ENCODE measurements at places on chromosomes 13 and 19.

- no peak for DNase-seq
These were observed 18.2 kb upstream of the DCUN1D2 start for GRCh38 chr13:113508521-113509254.

GRCh38 chr13:93411186-93411680 is 184.6 kb downstream of the GPC6 start:
- DNase-seq: no peak

GRCh38 chr19:35212241-35212640 is 16.3 kb downstream of the FAM187B start:
- no peak for DNase-seq

GRCh38 chr13:106489849-106490568 is 45.5 kb downstream of the EFNB2 start:
- no peak for DNase-seq

GRCh38 chr13:26964278-26965250 is 204.0 kb upstream of the GPR12 start:
- DNase-seq: no peak

DNA sequence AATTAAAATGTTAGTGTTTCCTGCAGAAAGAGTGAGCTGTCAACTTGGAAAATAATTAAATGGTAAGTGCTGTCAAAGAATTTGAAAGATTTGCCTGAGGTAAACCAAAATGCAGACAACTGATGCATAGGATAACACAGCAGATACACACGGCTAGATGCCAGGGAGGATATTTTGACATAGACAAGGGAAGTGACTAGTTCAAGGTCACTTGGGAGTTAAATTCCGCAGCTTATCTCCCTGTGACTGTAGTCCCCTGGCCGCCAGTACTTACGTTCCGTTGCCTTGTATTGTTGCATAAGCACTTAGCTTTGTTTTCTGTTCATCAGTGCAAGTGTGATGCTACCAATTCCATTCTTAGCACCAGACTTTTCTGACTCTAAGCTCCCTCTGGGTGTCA is 247.3 kb upstream of the MAB21L1 start:
- no peak for DNase-seq

- DNase-seq: no peak
These were observed 6.1 kb upstream of the GGACT start for GRCh38 chr13:100594731-100595130.

GRCh38 chr13:31367410-31367809 is 167.6 kb downstream of the B3GLCT start:
- DNase-seq: no peak

DNA sequence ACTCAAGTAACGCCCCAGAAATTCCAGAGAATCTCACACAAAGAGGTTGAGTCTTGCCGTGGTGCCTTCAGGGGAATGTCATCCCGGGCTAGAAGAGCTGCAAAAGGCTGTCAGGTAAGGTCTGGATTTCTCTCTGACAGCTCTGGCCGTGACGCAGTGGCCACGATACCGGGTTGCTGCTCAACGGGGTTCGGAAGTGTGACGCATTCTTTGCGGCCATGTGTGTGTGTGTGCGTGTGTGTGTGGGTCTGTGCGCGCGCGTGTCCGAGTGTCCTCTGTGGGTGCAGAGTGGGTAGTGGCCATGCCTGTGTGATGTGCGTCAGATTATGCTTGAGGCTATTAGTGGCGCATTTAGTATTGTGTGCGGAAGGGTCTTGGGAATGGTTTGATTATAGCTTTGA is 306 bp downstream of the ZNF540 start:
- no peak for DNase-seq

GRCh38 chr13:23778002-23778652 is 111.1 kb downstream of the MIPEP start:
- DNase-seq: no peak

GRCh38 chr19:5054551-5055456 is 85.9 kb downstream of the KDM4B start:
- DNase-seq: no peak

- DNase-seq: no peak
These were observed 5.7 kb downstream of the SHISA7 start for GRCh38 chr19:55437410-55437809.
